ENCODE measurements at places on chromosomes 1 and 21.

GRCh38 chr1:40059338-40059959 is 18.9 kb downstream of the CAP1 start:
- no peak for DNase-seq

DNA sequence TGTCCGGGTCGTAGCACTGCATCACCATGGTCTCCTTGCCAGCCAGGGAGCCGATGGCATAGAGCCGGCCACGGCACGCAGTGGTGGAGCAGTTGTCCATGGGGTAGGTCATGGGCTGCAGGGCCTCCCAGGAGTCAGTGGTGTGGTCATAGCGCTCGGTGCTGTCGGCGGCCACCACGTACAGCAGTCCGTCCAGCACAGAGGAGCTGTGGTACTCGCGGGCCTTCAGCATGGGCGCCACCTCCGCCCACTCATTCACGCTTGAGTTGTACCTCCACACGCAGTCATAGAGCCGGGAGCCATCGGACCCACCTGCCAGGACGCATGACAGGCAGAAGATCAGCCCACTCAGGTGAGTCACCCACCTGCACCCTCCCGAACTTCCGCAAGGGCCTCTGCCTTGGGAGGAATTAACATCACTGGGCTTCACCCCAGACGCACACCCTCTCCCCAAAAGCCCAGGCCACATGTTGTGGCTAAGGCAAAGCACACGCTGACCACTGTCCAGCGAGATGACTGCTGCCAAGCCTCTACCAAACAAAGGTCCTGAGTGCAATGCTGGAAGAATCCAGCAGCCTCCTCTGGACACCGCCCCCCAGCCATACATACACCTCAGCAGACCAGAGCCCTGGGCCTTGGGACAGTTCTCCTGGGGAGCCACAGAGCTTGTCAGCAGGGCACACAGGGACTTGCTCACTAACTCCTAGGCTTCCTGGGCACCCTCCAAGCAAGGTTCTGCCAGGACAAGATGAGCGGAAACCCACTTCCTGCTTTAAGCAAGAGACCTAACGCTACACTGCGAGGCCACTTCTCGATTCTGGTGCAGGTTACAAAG is 3.3 kb downstream of the KLHL21 start:
- DNase-seq: no peak

DNA sequence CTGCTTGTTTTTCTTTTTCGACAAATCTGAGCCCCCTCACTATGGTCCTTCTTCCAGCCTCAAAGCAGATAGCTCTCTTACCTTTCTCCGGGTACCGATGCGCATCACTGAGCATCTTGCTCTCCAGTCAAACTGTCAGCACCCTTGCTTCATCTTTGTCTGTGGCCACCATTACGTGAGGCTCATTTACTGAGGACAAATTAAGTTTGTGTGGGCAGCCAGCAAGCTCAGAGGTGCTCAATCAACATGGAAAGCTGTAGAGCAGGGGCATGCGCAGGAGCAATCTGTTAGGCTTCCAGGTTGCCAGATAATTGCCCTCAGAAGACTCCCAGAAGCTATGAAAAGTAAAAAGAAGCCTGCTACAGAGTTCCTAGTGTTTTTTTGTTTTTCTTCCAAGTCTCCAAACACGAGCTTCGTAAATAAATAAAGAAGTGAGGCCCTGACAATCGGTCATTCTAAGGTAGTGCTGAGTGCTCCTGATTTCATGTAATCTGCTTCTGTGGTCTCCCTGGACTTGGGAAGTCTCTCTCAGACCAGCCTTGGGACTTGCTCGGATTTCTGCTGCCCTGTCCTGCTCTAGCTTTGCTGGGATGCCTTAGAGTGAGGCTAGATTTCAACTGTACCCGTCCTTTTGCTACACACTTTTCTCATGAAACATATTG is 1.8 kb downstream of the C1orf53 start:
- no peak for DNase-seq

DNA sequence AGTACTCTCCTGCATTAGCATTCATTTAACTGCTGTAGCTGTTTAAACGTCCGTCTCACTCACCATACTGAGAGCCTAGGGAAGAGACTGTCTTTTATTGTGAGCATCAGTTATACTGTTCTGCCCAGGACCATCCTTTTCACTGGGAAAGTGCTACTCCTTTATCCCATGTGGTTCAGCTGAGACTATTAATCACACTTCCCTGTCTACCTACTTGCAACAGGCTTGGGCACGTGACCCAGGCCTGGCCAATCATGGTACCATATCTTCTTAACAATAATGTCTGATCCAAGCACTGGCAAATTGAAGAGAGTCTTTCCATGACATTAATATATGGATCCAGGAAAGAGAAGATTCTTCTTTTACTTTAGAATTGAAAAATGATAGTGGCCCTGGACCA is 108.1 kb downstream of the TM2D1 start:
- no peak for DNase-seq

DNA sequence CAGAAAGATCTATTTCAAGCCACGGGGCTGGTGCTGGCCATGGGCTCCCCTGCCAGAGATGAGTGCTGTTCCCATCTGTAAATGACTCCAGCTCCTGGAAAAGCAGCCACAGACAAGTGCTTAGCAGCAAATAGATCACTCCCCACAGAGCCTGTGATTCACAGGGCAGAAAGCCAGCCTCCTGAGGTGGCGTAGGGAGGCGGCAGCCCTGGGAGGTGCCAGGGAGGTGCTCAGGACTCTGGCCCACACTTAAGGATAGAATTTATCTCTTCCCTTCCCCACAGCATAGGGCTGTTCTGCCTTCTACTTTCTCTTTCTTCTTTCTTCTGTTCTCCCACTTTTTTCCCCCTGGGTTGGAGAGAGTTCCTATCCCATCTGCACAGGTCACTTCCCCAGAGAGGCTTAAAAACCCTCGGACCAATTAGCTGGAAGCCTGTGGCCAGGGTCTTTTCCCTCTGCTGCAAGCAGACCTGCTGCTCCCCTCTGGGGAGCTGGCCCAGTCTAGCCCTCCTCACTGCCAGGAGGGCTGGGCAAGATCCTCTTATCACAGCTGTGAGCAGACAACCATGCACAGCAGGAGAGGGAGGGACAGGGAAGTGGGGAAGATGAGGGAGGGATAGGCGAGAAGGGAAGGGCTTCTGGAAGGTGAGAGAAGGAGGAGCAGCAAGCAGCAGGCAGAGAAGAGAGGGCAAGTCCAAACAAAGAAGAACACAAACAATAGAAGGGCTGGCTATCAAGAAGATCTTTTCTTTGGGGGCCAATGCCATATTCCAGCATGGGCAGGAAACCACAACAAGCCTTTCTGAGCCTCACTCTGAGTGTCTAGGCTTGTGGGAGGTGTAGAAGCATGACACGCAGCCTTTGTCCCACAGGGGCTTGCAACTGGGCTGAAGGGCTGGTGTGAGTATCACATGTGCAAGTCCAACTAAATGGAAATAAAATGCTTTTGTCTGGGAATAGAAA is 41.0 kb downstream of the KCND3 start:
- no peak for DNase-seq

DNA sequence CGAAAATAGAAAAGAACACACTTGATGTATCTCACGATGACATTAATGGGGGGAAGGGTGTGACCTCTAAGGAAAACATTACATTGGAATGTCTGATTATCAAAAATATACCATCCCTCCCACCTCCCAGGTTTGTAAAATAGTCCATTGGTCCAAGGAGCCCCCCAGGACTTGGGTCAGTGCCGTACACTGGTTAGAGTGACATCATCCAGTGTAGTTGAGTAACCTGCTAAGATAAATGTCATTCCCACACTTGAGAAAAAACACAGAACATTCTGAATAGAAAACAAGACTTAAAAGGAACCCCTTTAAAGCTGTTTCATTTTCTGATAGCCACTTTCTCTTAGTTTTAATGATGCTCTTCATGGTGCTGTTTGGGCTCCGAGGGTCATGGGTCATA is 15.2 kb downstream of the DDX20 start:
- no peak for DNase-seq

DNA sequence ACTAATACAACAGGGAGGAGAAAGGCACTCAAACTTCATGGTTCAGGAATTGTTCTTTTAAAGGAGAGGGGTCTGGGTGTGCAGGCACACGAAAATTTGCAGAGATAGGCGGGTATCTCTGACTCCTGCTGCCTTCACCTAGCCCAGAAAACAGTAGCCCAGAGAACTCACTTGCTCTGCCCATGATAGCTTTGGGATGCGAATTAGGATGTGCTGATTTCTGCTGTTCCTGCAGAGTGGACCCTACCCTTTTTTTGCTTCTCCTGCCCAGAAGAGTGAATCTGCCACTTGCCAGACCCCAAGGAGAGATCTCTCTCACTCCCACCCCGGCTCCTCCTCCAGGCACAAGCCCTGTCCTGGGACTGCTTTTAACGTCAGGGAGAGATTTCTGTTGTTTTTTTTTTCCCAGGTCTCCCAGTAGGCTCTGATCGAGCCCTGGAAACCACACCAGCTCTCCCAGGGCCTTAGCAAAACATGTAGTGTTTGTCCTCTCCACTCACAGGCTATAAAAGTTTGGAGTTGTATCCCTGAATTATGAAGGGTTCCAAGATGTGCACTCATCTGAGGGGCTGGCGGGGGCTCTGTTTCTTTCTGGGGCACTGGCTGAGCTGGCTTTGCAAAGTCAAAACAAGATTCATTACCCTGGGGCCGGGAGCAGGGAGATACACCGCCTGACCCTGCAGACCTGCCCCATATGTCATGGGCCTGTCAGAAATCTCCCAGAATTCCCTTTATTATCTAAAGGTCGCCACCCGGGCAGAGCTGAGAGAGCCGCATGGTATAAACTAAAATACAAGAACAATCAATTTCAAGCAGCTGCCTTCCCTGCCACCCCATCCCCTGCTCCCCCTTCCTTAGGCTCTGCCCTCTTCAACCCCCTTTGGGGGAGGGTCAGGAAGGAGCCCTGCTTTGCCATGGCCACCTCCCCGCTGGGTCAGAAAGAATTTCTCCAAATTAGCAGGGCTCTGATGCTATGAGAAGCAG is 17.9 kb downstream of the PLXNA2 start:
- DNase-seq: no peak

DNA sequence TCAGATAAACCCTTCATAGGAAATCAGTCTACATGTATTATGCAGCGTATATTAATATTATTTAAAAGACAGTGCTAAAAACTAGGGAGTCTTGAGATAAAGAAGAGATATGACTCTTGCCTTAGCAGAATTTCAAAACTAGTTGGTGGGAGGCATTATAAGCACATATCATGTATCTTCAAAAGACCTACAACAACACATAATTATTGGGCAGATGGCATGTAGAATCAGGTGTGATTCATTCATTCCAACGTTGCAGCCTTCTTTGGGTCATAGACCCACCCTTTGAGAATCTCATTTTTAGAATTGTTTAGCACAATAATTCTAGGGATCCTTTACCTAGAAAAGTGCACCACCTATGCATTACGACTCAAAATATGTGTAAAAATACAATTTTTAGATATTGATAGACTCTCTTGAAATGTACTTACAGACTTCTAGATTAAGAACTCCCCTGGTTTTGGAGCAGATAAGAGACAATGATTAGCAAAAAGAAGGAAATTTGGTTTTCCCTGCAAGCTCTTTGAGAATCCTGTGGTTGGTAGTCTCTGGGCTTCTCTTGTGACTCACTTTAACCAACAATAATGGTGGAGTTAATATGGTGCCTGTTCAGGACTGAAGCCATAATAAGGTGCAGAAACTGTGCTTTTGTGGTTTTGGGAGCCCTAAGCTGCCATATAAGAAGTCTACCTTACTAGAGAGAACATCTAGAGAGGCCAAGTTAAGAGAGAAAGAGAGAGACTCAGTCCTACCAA is 85.3 kb upstream of the RGS4 start:
- DNase-seq: no peak

GRCh38 chr1:81598623-81599022 is 202.1 kb upstream of the ADGRL2 start:
- DNase-seq: no peak
